ENCODE measurements at places on chromosomes 1 and 21.

DNA sequence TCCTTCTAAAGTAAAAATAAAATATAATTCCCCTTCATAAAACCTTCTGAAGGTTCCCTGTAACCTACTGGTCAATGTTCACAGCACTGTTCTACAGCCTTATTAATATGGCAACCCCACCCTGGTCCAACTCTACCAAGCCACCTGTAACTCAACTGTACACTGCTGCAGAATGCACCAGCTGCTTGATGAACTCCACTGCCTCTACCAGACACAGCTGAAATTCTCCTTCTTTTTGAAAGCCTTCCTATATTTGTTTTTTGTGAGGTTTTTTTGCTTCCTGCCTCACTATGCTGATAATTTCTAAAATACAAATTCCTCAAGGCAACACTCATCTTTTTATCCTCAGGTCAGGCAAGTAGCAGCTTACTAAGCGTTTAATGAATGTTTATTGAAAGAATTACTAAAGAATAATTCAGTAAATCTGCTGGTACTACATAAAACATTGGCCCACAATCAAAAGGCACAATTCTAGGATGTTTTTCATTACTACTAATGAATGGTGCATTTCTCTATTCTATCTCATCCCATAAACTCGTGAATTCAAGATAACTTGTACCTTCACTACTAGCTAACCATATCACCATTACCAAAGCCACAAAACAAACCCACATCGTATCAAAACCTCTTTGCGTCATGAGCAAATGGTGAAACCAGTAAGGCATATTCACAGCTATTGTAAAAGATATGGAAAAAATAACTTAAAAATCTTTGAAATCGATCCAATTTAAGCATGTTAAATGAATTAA, 2.4 kb downstream of the SSX2IP start:
- DNase-seq: no peak

- no peak for DNase-seq
Observed at GRCh38 chr1:117098287-117098890, 23.2 kb downstream of the TRIM45 start.

- no peak for DNase-seq
Observed at GRCh38 chr1:93690921-93691789, 9.5 kb upstream of the BCAR3 start.

DNA sequence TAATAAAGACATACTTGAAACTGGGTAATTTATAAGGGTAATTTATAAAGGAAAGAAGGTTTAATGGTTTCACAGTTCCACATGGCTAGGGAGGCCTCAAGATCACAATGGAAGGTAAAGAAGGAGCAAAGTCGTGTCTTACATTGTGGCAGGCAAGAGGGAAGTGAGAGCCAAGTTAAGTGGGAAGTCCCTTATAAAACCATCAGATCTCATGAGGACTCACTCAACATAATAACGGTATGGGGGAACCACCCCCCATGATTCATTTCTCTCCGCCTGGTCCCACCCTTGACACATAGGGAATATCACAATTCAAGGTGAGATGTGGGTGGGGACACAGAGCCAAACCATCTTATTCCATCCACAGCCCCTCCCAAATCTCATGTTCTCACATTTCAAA, 76.8 kb upstream of the ZNF678 start:
- DNase-seq: no peak

- DNase-seq: peak; percentile 63
Observed at GRCh38 chr1:208510192-208510952, 266.2 kb upstream of the PLXNA2 start.

DNA sequence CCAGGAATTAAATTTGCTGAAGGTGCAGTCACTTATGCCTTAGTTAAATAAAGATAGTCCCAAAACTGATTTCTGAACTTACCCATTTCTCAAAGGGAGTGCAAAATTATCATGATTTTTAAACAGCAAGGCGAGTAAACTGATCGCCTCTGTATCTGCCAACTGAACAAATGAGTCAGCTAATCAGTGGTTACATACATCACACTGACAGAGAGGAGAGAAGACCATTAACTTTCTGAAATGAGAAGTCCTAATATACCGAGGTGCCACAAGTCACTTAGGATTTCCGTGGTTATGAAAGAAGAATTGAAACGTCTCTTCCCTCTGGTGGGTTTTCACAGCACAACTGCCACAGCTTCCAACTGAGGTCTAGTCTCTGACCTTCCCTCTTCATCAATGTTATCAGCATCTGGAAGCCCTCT, 400.7 kb downstream of the SMYD3 start:
- peak; percentile 6 for DNase-seq

Data from astrocyte of the cerebellum (primary cell).